ENCODE measurements at places on chromosomes 6 and 20.

DNA sequence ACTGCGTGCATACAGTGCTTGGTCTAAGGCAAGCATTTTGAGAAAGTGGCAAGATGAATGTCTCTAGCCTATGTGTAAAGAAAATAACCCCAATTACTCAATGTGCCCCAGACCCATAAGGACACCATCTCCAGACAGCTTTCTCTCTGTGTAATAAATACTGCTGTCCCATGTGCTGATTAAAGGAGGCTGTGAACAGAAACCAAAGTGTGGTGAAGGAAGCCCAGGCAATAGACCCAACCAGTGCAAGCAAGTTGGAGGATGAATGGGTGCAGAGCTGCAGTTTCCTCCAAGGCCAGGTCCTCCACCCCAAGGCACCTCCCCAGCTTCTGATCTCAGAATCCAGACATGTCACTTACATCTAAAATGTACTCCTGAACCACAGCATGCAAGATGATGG lies 60.6 kb downstream of the TRAM2 start:
- no peak for DNase-seq

- DNase-seq: no peak
Measured at GRCh38 chr6:79241228-79241627, 6.7 kb upstream of the HMGN3 start.

DNA sequence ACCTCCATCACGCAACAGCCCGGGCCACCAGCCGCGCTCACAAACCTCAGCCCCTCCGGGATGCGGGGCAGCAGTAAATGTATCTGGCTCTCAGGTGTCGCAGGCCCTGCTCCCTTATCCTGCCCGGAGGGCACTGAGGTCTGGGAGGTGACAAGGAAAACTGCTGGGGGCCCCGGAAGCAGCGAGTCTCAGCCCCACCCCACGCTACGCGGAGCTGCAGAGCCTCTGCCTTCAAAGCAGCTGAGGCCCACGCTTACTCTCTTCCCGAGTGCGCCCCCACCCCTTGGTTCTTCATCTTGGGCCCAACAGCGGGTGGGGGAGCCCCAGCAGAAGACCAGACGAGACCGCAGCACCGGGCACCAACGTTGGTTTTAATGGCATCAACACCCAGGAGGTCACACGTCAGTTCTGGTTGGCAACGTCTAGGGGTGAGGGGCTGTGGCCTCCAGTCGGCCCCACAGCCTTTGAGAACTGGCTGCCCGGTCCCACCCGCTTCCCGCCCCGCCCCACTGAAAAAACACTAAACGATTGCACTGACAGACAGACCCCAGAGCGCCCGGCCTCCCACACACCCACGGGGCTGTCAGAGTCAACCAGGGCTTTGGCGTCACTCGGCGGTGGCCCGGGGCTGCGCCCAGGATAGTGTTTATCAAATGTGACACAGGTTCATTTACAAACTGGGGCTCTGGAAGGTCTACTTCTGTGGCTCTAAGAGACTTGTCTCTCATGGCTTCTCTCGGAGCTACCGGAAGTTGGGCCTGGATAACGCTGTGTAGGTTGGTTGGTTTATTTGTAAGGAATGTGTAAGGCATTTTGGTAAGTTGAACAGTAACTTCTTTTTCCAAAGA lies 43.7 kb downstream of the DSTN start:
- DNase-seq: no peak

DNA sequence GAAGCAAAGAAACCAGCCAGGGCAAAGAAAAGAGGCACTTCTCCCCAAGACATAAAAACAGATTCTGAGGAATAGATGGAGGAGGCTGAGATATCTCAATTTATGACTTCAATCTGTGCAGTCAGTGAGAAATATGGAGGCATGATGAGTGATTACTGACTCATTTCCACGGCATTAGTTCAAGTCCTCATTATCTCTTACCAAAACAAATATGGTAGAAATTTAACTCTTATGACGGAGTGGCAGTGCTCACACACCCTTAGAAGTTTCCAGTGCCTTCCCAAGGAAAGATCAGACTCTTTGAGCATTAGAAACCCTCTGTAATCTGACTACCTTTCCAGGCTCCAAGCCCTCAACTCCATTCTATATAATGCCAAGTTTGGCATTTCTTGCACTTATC lies 364.1 kb downstream of the ARHGAP18 start:
- no peak for DNase-seq

GRCh38 chr6:170276369-170277057 lies 14.4 kb downstream of the DLL1 start:
- DNase-seq: no peak

DNA sequence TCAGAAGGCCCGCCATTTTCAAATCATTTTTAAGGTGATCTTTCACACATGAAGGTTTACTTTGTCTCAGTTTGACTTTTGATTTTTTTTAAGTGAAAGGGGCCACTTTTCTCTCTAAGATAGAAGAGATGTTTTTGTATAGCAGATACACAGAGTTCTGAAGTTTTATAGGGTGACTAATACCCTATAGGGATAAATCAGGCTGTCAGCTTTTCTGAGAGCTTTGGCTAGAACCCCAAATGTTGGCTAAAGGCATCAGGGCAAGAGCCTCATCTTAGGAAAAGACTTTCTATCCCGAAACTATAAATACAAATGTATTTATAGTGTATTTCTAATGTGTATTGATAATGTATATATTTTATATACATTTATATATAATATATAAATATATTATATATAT lies 181.4 kb downstream of the TBX18 start:
- no peak for DNase-seq

DNA sequence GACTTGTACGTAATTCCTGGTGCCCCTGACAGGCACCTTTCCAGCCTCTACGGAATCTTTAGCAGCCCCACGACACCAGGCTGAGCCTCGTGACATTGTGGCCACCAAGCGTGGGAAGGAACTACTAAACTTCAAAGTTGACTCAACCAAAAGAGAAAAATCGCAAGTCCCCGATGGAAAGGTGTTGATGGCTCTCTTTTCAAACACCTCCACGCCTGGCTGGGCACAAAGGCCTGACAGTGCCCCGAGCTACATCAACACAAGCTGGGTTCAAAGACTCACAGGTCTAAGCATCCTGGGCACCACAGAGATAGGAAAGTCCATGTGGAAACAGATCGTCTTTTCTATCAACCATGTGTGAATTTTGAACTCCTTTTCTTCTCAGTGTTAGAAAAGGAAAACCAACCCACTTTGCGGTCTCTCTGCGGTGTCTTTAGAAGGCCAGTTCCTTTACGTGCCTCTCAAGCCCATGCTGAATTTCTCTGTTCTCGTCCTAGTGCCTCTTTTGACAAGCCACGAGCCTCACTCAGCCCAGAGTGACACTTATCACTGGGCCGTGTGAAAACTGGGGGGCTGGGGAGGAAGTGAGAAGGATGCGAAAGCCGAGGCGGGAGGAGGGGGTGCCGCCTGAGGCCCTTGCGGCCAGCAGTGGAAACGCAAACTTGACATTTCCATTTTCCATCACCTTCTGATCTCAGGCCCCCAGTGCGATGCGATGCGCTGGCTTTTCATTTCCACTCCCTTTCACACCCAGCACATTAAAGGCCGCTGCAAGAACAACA lies 59.4 kb downstream of the GFOD1 start:
- peak; percentile 58 for DNase-seq

DNA sequence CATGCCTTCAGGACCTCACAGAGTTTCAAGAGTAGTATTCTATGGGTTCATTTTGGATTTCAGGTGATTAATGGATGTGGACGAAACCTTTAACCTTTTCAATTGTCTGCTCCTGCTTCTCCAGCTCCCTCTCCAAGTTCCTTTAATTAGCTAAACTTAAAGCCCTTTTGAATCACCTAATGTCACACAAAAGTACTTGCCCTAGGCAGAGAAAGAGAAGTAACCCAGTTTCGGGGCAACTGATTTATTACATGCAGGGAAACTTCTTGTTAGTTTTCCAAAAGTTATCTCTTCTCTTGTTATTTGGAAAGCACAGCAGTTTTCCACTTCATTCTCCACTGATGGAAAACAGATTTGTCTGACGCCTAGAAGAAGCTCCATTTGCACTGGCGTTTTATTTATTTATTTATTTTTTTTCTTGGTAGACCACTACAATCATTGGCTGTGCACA lies 407.7 kb upstream of the JARID2 start:
- no peak for DNase-seq

DNA sequence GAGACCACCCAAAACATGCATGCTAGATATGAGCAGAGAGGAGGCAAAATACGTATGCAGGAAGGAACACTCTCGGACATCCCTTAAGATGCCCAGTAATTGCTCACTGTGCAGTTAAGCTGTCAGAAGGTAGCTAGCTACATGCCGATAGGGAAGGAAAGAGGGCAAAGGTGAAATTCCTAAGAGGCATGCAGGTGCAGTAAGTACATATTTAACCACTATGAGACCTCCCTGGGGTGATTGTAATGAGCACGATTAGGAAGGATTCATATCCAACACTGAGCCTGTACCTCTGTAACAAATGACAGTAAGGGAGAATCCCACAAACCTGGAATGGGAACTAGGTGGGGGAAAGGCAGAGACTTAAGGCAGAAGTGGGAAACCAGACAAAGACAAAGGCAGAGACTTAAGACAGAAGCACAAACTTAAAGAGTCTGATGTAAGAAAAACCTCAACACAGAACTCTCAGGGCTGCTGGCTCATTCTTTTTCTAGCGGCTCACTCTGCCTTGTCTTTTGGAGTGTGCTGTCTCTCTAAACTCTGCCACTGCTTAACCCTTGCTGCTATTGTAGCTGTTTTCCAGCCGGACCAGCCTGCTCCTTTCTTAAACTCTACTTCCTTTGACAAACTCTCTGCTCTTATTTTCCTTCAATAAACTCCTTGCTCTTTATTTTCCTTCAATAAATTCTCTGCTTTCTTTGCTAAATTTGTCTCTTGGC lies 148.1 kb downstream of the UBE3D start:
- DNase-seq: no peak

DNA sequence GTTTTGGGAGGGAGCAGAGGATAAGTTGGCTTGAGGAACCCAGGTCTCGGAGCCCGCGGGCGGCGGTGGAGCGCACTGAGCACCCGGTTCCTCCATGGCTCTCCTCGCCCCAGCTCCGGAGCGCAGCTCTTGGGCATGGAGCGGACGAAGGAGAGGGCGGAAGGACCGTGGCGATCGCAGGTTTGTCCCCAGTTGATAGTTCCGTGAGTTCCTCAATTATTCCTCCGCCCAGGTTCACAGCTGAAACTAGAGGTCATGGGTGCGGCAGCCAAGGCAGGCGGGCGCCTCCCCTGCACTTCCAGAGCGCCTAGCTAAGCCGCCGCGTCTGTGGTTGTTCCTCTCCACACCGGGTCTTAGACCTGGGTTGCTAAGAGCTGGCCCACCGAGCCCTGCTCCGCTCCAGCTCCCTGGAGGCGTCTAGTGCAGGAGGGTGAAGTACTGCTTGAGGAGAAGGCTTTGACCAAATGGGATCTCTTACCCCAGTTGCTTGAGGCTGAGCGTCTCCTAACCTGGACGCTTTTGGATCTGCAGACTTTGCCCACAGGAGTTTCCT lies at the start of gene HTR1B:
TSS of gene HTR1B (minus strand) at position 184 of the 553 bp plus-strand sequence. CDS start at position 96, 88 bp downstream.
- no peak for DNase-seq

DNA sequence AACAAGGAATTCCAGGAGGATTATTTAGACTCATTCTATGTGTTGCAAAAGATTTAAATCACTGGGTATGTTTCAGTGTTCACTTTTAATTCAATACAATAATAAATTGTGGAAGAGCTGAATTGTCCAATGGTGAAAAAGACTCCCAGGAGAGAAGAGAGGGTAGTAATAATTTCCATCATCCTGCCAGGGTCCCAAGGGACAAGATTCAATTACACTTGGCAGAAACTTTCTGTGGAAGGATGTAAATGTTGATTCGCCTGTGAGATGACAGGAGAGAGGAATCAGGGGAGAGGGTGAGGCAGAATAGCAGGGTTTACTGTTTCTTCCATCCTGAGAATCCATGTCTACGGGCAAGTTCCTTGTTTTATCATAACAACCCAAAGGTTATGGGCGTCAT lies 342.7 kb downstream of the ESR1 start:
- DNase-seq: no peak

DNA sequence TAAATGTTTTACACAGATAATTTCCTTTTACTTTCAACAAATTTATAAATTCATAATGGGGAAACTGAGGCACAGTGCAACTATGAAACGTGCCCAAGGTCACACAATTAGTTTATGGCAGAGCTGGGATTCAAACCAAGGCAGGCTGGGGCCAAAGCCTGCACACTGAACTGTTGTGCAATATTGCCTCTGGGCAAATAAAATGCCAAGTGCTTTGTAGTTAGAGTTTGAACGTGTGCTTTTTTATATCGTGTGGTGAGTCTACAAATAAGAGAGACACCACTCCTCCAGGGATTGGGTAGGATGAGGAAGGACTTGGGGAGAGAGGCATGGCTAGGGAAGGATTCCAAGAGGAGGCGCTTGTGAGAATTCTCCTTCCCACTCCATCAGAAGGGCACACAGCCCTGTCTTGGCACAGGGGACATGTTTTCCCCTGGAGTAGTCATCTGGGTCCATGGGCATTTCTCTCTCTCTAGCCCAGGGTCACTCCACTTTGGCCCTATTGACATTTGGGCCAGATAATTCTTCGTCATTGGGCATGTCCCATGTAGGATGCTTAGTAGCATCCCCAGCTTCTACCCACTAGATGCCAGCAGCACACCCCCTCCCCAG lies 2.8 kb upstream of the CDH22 start:
- DNase-seq: no peak

GRCh38 chr6:1311400-1312202 lies at the start of gene FOXQ1:
Gene FOXQ1 (plus strand): TSS chr6:1312098. CDS start chr6:1312705, 607 bp downstream.
- DNase-seq: no peak

GRCh38 chr6:121929301-121929700 lies 470.2 kb upstream of the HSF2 start:
- no peak for DNase-seq

Measured in inflammatory macrophage treated with lipopolysaccharide for 4 hours (primary cell).